ENCODE measurements at places on chromosomes 4 and X. TPM values are rescaled to one million over a fixed set of nuclear protein-coding genes. Genes with fewer than 3 reads are reported as not detected.

GRCh38 chr4:169098054-169098497, 88.0 kb upstream of the CBR4 start:
- H3K27me3 ChIP-seq: no peaks in the 10 kb centered on the region
- peaks cover 75% of the 10 kb centered on the region for H3K36me3 ChIP-seq
- H3K27ac ChIP-seq: no peak overlapping the region

DNA sequence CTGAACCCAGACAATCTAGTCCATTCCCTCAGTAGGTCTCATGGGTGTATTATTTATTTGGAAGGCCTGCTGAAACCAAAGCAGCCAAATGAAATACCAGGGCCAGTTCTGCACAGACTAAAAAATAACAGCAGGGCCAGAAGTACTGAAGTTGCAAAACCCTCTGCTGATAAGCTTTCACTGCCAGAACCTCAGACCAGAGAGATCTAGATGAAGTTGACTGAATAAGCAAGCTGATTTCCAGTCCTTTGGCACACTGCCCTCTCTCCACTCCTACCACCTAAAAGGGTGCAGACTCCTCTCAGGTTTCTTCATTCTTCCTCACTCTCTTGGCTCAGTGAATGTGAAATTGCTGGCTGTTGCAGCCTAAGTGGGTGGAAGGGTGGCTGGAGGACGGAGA, 276.7 kb upstream of the KLF3 start:
- H3K4me1 ChIP-seq: peaks cover 3% of the 10 kb centered on the region
- no peak overlapping the region for H3K27ac ChIP-seq
- H3K27me3 ChIP-seq: no peaks in the 10 kb centered on the region
- no peaks in the 10 kb centered on the region for H3K36me3 ChIP-seq
- H3K4me3 ChIP-seq: no peak overlapping the region
- no peak for DNase-seq

GRCh38 chr4:162706051-162706450, 460.6 kb downstream of the NAF1 start:
- no peak for DNase-seq
- no peaks in the 10 kb centered on the region for H3K27me3 ChIP-seq
- H3K27ac ChIP-seq: no peak overlapping the region
- H3K4me1 ChIP-seq: peaks cover 3% of the 10 kb centered on the region

- no peaks in the 10 kb centered on the region for H3K4me1 ChIP-seq
- no peak overlapping the region for H3K4me3 ChIP-seq
- H3K36me3 ChIP-seq: peaks cover 10% of the 10 kb centered on the region
- H3K27me3 ChIP-seq: no peaks in the 10 kb centered on the region
- DNase-seq: peak; percentile 42
Measured at GRCh38 chrX:46991664-46992063, 79.4 kb downstream of the JADE3 start.

GRCh38 chr4:24056289-24056688, 166.4 kb upstream of the PPARGC1A start:
- no peak overlapping the region for H3K27ac ChIP-seq
- no peaks in the 10 kb centered on the region for H3K36me3 ChIP-seq
- no peak overlapping the region for H3K4me3 ChIP-seq
- no peak for DNase-seq
- H3K4me1 ChIP-seq: no peaks in the 10 kb centered on the region
- H3K27me3 ChIP-seq: no peaks in the 10 kb centered on the region

DNA sequence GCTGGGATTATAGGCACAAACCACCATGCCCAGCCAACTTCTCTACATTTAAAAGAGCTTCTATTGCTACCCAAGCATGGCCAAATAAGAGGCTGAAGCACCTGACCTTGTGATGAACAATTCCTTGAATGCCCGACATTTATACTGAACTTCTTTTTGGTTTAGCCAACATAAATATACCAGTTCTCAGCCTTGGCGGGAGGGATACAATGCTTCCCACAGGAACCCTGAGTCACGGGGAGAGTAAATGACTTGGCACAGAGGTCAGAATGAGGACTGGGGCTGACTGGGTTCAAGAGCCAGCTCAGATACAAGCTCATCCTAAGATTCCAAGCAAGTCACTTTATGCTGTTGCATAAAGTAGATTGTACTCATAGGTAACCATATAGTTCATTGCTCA, 6.1 kb downstream of the HOPX start:
- H3K27me3 ChIP-seq: no peaks in the 10 kb centered on the region
- DNase-seq: no peak
- no peak overlapping the region for H3K4me3 ChIP-seq
- no peak overlapping the region for H3K27ac ChIP-seq
- no peaks in the 10 kb centered on the region for H3K36me3 ChIP-seq

DNA sequence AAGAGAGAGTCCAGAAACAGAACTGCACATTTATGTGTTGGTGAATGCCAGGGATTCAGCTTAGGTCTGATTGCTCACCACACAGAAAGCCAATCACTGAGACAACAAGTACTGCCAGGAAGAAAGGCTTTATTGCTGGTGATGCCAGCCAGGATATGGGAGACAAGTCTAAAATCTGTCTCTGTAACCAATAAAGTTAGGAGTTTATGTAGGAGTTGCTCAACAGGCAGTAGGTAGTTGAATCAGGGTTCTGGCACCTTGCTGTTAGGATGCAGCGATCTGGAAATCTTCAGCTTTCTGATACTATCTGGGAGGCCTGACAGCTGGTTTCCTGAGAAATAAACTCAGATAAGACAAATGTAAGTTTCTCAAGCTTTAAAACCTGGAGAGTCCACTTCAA, 120.2 kb upstream of the ENPP6 start:
- no peaks in the 10 kb centered on the region for H3K27me3 ChIP-seq
- no peak overlapping the region for H3K27ac ChIP-seq
- H3K4me1 ChIP-seq: no peaks in the 10 kb centered on the region
- no peaks in the 10 kb centered on the region for H3K36me3 ChIP-seq
- no peak overlapping the region for H3K4me3 ChIP-seq

DNA sequence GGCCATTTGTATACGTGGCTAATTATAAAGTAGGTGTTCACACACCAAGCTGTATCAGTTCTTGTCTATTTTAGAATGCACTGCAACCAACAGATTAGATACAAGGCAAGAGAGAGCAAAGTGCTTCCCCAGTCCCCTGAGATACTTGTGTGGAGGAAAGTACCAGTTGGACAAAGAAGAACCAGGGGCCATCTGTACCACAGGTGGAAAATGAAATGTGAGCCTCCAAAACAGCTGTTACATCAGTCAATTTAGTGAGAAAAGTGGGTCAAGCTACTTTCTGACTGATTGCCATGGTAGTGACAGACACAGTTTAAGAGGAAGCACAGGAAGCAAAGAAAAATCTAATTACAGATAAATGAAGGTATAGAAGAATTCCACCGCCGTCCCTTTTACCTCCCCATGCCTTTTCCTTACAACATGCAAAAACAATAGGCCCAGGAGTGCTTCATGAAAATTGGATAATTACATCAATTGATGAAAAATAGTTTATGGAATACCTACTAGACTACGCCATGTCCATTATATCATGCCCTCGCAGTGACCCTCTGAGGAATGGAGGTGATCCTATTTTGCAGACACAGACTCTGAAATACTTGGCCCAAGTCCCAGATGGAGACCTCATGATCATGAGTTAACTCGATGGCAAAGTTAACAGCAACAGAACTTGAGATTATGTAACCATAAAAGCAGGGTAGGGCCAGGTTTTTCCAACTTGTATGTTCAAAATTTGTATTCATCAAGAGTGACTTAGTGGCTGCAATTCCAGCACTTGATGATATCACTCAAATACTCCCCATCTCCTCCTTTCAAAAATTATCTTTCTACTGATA, 15.8 kb downstream of the SMPX start:
- H3K4me3 ChIP-seq: no peak overlapping the region
- H3K27me3 ChIP-seq: no peaks in the 10 kb centered on the region
- no peak for DNase-seq
- no peak overlapping the region for H3K27ac ChIP-seq
- H3K4me1 ChIP-seq: peaks cover 6% of the 10 kb centered on the region
- H3K36me3 ChIP-seq: no peaks in the 10 kb centered on the region

GRCh38 chrX:31546126-31546525, 474.3 kb upstream of the FTHL17 start:
- DNase-seq: no peak
- H3K36me3 ChIP-seq: no peaks in the 10 kb centered on the region
- no peak overlapping the region for H3K27ac ChIP-seq
- H3K4me3 ChIP-seq: no peak overlapping the region

- no peak overlapping the region for H3K4me3 ChIP-seq
- peak; percentile 84 for DNase-seq
- no peaks in the 10 kb centered on the region for H3K36me3 ChIP-seq
- H3K27ac ChIP-seq: no peak overlapping the region
- H3K27me3 ChIP-seq: peaks cover 3% of the 10 kb centered on the region
Measured at GRCh38 chr4:6546681-6547447, 28.1 kb upstream of the MAN2B2 start.

- H3K36me3 ChIP-seq: peaks cover 81% of the 10 kb centered on the region
- no peak overlapping the region for H3K4me3 ChIP-seq
- no peak overlapping the region for H3K27ac ChIP-seq
- H3K4me1 ChIP-seq: no peaks in the 10 kb centered on the region
- H3K27me3 ChIP-seq: no peaks in the 10 kb centered on the region
- no peak for DNase-seq
Measured at GRCh38 chrX:53594354-53594753, 92.2 kb downstream of the HUWE1 start.

DNA sequence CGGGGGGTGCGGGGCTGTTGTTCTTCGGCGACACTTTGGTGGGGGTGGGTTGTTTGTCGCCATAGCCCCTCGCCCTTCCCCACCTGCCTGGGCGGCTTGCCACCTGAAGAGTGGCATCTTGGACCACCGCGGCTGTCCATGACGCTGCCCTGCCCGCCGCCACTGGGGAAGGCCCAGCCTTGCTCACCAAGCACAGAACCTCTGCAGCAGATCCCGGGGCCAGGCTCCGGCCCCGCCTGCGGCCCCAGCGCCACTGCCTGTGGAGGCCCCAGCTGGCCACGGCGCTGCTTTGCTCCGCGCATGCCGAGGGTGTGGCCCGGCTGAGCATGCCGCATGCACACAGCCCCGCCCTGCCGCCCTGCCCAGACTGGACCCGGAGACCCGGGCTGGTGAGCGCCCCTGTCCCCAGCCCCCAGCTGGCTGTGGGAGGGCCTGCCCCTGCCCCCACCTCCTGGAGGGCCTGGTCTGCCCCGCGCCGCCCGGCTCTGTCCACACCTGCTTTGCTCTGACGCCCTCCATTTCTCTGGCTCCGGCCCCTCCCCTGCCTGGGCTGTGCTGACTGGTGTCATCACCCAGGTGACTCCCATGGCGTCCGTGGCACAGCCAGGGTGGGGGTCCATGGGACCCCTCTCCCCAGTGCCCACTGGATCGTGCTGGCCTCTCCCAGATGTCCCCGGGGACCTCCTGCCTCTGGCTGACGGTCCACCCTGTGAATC, 5.3 kb downstream of the NAT8L start:
- DNase-seq: peak; percentile 44
- no peak overlapping the region for H3K4me3 ChIP-seq
- no peaks in the 10 kb centered on the region for H3K36me3 ChIP-seq
- H3K4me1 ChIP-seq: no peaks in the 10 kb centered on the region

EPHA5 gene
- 0.09 TPM for total RNA-seq
